Cardiac septum (tissue), 1 donor: ENCODE measurements at places on chromosomes 3 and 15.

GRCh38 chr15:42591238-42591934, 16.0 kb downstream of the STARD9 start:
- DNase-seq, result no peak

- DNase-seq, result no peak
These were observed 7.7 kb upstream of the RSL24D1 start for GRCh38 chr15:55204464-55204863.

GRCh38 chr3:106609666-106610301, 741.0 kb upstream of the CBLB start:
- no peak for DNase-seq

GRCh38 chr15:60255390-60255789, 142.4 kb downstream of the ANXA2 start:
- DNase-seq, result no peak

GRCh38 chr3:173970281-173970680, 572.7 kb downstream of the NLGN1 start:
- no peak for DNase-seq

DNA sequence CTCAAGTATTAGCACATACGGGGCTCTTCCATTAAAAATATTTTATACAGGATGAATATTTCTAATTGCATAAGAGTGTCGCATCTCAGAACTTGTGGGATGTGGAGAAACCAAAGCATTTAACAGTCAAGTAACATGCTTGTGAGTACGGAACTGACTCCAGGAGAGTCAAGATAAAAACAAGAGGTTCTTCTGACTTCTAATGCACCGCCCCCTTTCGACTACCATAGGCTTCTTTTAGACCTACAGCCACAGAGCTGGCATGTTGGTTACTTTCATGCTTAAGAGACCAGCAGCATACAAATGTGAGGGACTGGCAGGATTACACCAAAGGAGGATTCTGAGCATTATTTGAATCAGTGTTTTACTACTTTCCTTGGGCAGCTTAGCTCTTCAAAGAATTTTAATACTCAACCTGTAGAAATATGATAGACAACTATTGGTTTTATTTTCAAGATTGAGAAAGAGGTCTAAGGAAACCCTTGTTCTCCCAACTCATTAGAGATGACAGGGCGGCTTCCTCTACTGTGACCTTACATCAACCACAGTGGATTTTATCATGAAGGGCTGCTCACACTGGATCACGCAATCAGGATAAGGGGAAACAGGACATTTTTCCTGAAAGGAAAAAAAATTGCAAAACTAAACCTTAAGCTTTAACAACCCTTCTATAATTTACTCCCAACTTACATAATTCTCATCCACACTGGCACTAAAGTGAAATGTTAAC, 14.0 kb downstream of the ETV5 start:
- no peak for DNase-seq

DNA sequence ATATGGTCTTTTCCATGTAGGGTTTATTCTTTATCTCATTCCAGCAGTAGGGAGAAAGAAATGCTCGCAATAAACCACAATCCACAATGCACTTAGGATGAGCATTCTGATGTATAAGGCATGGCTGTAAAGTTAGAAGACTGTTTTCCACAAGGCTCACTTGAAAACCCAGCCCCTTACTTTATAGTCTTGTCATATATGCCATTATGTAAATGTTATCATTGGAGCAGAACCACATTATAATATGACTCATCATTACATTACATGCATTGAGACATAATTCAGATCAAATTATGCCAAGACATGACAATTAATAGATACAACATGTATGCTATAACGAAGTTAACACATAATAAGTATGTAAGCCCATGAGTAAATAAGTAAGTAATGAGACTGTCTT, 348.1 kb downstream of the LSAMP start:
- DNase-seq, result no peak

GRCh38 chr3:165839296-165840076, 2.3 kb upstream of the BCHE start:
- DNase-seq, result no peak
